ENCODE measurements at places on chromosomes 13 and 19.

- no peak for DNase-seq
Observed at GRCh38 chr13:112725346-112726015, 35.6 kb downstream of the ATP11A start.

DNA sequence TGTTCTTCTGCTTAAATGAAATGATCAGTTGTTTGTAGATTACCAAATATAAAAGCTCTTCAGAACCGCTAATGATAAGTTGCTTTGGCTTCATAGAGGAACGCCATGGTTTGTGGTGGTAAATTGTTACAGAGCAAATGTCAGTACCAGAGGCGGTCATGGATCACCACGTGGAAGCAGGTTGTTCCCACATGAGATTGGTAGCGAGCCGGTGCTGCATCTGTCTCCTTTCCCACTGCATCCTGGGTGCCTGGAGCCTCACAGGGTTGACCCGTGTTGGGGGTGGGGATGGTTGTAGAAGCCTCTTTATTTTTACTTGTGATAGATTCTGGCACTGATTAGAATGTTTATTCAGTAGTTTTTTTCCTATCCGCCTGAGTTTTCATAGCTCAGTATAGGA lies 14.7 kb downstream of the GARRE1 start:
- DNase-seq: no peak

DNA sequence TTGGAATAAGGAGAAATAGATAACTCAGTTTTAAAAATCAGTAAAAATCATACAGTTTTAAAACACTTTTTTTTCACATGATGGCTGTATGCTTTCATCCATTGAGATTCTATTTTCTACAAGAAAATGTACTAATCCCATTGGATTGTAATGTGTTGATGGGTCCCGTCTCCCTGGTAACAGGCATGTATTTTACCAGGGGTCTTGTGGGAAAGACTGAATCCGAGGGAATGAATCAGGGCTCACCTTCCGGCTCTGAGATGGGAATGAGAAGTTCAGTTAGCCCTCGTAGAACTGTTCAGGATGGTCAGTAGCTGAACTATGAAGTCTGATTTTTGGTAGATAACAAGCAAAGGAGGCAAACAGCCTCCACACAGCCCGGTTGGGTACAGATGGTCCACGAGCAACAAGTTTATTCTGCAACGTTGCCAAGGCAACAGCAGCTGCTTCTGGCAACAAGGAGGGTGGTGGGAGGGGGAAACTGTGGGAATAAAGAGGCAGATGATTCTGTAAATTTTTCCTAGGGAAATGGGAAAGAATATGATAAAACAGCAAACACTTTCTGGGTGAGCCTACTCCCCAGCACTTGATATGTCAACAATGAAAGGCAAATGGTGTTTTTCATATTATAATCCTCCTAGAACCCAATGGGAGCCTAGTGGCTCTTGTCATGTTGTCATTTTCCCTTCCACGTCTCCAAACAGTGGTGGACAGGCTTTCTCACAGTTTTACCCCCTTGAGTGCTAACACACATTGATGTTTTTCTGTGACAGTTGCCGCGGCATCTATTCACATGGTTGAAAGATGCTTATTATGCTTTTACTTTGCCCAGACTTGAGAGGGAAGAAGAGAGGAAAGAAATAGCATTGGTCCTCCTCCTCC lies 12.4 kb upstream of the SIAH3 start:
- DNase-seq: no peak

DNA sequence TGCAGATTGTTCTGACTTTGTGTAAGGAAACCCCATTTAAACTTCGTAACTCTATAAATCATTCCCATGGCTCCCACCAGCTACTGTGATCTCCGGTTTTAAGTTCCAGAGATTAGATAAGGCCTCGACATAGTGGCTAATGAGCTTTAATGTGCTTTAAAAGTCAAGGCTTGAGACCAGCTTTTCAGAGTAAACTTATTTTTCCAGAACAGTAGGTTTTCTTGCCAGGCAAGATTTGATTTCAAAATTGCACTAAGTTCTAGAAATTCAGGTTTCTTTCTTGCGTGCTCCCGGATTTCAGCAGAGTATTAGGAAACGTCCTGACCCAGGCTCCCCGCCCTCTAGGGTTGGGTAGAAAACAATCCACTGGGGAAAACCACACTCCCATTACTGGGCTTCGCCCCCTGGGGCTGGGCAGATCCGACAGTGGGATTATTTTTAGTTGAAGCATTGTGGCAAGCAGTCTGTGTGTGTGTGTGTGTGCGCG lies 43.3 kb downstream of the CRYL1 start:
- no peak for DNase-seq

DNA sequence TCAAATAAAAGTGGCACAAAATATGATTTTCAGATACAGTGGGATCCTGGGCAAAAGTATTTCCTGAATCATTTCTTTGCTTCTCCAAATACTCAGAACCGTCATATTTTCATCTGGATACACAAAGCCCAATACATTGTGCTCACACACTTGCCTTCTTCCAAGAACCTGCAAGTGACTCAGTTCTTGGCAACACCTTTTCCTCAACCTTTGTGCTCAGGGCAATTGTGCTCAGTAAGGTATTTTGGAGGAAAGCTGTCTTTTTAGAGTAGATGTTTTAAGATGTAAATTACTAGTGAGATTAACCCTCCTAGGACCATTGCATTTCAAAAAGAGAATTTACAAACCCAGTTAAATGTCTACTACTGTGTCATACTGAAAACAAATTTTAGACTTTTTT lies 233.5 kb downstream of the EFNB2 start:
- no peak for DNase-seq

GRCh38 chr13:48896312-48896711 lies 79.4 kb upstream of the FNDC3A start:
- DNase-seq: no peak

DNA sequence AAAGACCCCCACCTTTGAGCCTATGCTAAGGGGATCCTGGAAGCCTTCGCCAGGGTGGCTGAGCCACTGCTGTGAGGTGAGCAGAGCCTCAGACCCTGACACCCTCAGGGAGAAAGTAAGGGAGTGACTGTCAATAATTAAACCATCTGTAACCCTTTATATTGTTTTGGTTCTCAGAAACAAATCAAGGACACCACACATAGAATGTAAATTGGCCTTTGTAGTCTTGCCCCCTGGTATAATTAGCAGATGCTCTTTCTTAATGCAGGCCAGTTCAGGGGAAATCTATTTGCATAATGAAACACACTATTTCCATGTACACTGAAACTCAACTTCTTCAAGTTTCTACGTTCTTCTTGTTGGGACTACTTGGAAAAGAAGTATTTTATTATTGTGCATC lies 127.7 kb upstream of the EDNRB start:
- DNase-seq: no peak

GRCh38 chr13:44223770-44224444 lies 149.7 kb upstream of the SERP2 start:
- DNase-seq: no peak

- DNase-seq: no peak
Observed at GRCh38 chr13:51585696-51586095, 1.4 kb downstream of the WDFY2 start.

DNA sequence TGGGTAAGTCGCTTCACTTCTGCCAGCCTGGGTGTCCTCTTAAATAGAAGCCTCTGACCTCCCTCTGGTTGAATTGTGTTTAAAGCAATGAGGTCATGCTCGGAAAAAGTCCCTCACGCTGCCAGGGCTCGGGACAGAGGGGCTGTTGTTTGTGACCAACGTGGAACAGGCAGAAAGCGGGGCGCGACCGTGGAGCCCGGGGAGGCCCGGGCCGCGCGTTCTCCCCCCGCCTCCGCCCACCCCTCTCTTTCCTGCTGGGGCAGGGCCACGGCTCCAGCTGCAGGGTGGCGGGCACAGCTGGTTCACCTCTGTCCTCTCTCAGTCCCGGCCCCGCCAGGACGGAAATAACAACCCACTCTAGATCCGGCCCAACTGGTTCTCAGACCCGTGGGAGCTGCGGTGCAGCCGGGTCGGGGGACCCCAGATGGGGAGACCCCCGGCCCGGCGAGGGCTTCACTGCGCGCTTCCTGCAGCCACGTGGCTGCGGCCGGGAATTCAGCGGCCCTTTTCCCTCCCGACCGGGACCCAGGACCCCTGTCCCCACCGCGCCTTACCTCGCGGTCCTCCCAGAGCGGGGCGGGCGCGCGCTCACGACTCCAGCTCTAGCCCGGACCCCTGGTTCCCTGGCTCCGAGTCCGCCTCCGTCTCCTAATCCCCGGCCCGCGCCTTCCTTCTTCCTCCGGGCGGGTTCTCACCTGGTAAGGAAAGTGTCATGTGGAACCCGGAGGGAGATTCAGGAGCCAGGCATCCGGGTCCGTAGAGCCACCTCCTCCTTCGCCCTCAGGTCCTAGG lies 1.9 kb downstream of the CDC42EP5 start:
- DNase-seq: no peak

DNA sequence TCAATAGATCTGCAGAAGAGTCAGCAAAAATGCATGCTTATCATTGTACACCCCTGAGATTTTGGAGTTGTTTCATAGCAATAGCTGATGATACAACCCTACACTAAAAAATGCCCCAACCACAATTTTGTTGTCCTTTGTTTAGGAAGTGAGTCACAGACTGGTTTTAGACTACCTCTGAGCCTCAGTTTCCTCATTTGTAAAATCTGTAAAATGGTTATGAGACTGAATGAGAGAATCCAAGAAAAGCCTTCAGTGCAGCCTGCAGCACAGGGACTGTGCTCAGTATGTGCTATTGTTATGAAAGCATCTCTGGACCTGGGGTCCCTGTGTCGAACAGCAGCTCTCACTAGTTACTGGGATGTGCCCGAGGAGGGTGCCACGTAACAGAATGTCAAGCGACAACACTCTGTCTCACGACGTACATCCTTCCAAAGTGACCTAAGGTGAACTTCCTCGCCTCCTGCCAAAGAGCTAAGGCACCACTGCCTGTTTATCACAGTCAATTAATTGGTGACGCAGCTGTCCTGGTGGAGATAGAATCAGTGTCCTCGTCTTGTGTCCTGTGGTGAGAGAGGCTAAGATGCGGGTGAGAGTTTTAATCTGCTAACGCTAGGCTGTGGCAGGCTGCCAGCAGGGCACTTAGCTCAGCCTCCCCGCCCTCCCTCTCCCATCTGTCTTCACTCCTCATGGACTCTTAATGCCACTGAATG lies 18.1 kb downstream of the DHRS12 start:
- DNase-seq: no peak

DNA sequence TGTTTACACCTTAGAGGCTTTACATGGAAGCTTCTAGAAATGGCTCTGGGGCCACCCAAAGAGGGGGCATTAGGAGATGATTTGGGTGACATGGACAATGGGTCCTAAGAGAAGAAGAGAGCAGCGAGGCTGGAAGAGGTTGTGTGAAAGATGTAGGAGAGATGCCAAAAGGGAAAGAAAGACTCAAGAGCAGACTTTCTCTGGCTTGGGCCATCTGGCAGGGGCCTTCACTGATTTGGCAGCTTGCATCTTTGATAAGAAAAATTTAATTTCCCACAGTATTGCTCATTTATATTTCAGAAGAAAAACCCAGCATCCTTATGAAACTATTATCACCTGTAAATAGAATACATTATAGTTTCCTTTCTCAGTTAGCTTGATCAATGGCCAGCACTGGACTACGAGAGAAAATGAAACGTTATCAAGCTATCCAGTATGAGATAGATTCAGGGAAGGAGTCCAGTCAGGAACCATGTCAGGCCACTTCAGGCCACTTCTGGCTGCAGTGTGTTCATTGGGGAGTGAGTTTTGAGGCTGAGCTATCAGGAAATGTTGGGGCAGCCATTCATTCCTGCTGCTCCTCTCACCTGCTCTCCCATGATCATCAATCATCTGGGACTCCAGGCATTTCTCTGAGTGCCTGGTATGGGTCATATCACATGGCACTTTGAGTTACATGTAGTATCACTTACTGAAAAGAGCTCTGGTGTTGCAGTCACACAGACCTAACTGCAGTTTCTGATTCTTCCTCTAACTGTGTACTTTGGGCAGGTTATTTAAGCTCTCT lies 10.3 kb downstream of the SCEL start:
- DNase-seq: no peak

DNA sequence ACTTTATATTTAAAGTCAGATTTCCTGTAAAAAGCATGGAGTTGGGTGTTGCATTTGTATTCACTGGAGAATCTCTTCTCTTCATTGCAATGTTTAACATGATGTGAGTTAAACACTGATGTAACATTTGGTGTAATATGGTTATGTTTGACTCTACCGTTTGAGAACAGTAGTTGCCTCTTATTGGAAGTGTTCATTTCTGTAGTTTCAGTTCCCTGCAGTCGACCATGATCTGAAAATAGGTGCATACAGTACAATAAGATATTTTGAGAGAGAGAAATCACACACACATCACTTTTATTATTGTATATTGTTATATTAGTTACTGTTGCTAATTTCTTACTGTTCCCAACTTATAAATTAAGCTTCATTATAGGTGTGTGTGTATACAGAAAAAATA lies 105.2 kb upstream of the SPACA7 start:
- no peak for DNase-seq

DNA sequence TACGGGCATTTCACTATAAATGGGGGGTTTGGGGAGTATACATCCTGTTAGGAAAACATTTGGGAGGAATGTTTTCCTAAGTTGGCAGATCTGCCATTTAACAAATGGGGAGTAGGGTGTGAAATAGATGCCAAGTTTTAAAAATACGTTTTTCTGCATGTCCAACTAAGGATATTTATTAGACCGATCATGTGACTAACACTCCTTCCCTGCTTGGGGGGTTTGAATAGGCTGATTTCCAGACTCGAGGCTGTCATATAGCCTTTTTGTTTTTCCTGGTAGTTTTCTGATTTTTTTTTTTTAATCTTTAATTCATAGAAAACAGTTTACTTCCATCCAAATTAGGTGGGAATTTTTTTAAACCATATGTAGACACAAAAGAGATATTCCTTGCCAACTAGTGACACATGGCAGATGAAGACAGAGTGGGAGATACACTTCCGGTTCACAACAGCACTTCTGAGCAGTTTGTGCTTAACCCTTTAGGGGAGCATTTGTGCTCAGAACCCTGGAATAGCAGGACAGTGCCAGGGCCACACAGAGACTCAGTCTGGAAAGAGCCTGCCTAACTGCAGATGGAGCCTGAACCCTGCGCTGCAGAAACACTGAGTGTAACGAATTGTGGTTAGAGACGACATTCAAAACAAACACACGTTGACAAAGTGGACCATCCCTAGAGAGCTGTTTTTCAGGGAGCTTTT lies 5.6 kb upstream of the GATAD2A start:
- DNase-seq: no peak

GRCh38 chr19:14661372-14661924 lies 13.2 kb downstream of the ADGRE3 start:
- no peak for DNase-seq

Data from GM06990 (cell line).